ENCODE measurements at places on chromosomes 12 and 14. TPM values are rescaled to one million over a fixed set of nuclear protein-coding genes. Genes with fewer than 3 reads are reported as not detected.

DNA sequence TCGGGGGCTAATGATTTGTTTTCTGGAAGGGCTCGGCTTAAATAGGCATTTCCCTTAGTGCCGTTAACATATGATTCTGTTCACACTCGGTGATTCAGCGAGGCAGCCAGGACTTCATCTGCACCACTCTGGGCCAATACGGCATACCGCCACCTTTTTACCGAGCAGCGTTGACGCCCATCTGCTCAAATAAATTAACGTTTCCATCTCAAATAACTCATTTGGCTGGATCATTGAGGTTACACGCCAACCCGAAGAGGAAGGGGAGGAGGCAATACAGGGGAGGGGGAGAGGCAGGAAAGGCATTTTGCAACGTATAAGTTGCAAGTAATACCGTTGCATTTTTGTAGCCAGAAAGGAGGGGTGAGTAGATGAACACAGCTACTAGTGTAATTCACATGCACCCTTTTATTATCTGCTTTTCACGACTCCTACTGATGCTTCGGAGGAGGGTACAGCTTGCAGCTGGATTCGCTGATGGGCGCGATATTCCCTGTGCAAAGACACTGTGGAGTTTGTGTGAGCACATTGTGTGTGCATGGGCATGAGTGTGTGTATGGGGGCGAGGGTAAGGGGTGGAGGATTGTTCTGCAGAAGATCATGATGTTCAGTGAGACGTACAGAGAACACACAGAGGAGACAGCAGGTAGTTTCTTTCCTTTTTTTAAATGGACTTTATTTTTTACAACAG, 45.9 kb downstream of the MAP1LC3B2 start:
- H3K27me3 ChIP-seq: no peaks in the 10 kb centered on the region
- H3K27ac ChIP-seq: no peak overlapping the region
- H3K4me3 ChIP-seq: no peak overlapping the region
- H3K4me1 ChIP-seq: peaks cover 15% of the 10 kb centered on the region

DNA sequence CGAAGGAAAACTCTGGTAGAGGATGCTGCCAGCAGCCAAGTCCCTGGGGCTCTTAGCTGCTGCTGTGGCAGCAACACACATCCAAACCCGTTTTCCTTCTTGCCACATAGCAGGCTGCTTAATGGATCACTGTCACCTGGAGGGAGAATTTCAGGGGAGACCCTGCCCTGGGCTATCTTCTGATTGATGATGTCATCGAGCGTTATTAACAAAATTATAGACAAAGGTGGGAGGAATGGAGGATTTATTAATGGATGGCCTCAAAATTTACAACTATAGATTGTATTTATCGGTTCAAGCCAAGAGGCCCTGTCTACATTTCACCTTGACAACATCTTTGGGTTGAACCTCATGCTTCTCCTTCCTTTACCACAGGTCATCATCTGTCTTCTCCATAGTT, 120.8 kb upstream of the PZP start:
- no peak for DNase-seq
- H3K36me3 ChIP-seq: no peaks in the 10 kb centered on the region
- H3K4me1 ChIP-seq: no peaks in the 10 kb centered on the region
- H3K4me3 ChIP-seq: no peak overlapping the region
- no peak overlapping the region for H3K27ac ChIP-seq

DNA sequence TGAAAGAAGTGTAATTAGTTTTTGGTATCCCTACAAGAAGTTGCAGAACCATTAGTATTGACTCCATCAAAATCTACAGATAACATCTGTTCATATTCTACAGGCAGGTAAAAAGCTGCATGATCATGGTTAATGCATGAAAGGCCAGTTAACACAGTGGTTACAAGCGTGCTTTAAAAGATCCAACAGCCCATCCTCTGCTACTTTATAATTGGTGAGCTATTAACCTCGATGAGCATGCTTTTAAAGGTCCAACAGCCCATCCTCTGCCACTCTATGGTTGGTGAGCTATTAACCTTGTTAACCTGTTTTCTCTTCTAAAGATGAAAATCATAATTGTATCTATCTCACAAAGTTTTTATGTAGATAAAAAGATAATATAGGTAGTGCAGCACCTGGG, 289.3 kb downstream of the DUSP6 start:
- no peak for DNase-seq
- no peaks in the 10 kb centered on the region for H3K36me3 ChIP-seq

Gene OR4L1
- not detected for total RNA-seq

GRCh38 chr12:109581856-109582255, 8.3 kb downstream of the MVK start:
- no peaks in the 10 kb centered on the region for H3K27me3 ChIP-seq
- H3K27ac ChIP-seq: peak overlapping the region; percentile 48
- no peak for DNase-seq
- no peak overlapping the region for H3K4me3 ChIP-seq
- H3K36me3 ChIP-seq: 0 out of 2 replicates have a peak, but pooled peaks cover 9% of the 10 kb centered on the region

- no peak for DNase-seq
- H3K27me3 ChIP-seq: peaks cover 28% of the 10 kb centered on the region
- no peaks in the 10 kb centered on the region for H3K36me3 ChIP-seq
- no peak overlapping the region for H3K4me3 ChIP-seq
- no peaks in the 10 kb centered on the region for H3K4me1 ChIP-seq
Measured at GRCh38 chr12:112792743-112793142, 1.2 kb downstream of the RPH3A start.

Gene RASSF9
- total RNA-seq: not detected

DNA sequence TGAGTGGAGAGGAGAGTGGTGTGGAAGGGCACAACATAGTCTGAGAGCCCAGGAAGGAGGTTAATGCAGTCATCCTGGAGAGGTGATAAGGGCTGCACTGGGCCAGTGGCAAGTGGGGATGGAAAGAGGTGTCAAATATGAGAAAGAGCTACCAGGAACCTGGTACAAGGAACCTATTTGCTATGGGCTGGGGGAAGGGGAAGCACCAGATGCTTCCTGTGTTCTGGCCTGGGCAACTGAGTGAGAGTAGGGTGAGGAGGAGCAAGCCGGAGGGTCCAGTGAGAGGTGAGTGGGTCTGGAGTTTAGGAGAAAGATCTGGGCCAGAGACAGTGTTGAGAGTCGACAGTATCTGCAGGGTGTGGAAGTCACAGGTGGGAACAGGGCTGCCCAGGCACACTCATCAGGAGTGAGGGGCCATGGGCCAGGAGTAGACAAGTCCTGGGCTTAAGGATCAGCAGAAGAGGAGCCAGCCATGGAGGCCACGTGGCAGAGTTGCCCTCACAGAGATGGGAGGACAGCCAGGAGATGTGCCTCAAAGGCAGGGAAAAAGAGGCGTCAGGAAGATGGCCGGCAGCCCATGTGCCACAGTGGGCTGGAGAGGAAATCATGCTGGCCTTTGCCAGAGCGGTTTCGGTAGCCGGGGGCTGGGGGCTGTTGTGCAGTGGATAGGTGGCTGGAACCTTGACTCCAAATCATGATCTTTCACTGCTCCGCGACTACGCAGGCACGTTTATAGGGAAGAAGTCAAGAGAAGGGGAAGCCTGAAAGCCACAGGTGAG, 2.9 kb upstream of the AQP6 start:
- H3K4me1 ChIP-seq: peaks cover 16% of the 10 kb centered on the region
- H3K27me3 ChIP-seq: 0 out of 2 replicates have a peak, but pooled peaks cover 5% of the 10 kb centered on the region
- no peak overlapping the region for H3K4me3 ChIP-seq
- no peak overlapping the region for H3K27ac ChIP-seq
- no peaks in the 10 kb centered on the region for H3K36me3 ChIP-seq

DNA sequence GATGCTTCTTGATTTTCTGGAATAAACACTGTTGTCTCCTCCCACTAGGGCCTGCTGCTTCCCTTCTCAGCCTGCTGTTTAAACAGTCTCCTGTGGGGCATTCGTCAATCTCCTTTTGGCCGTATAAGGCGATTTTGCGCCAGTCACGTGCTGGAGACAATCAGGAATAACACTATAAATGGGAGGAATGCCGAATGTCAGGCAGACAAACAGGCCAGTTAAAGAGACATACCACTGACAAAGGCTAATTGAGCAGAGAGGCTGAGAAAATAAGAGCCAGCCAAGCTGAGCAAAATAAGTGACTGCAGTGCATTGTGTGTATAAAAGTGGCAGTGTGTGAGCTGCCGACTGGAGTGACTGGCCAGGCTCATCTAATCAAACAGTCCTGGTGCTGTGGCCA, 23.3 kb downstream of the DMAC2L start:
- no peaks in the 10 kb centered on the region for H3K4me1 ChIP-seq
- H3K4me3 ChIP-seq: no peak overlapping the region
- no peak for DNase-seq
- H3K27me3 ChIP-seq: no peaks in the 10 kb centered on the region
- H3K36me3 ChIP-seq: no peaks in the 10 kb centered on the region
- no peak overlapping the region for H3K27ac ChIP-seq

DNA sequence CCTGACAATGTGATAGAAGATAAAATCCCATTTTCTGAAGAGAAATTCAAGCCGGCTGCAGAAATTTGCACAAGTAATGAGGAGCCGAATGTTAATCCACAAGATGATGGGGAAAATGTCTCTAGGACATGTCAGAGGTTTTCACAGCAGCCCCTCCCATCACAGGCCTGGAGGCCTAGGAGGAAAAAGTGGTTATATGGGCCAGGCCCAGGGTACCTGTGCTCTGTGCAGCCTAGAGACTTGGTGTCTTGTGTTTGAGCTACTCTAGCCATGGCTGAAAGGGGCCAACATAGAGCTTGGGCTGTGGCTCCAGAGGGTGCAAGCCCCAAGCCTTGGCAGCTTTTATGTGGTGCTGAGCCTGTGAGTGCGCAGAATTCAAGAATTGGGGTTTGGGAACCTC, 7.4 kb downstream of the LACRT start:
- no peaks in the 10 kb centered on the region for H3K36me3 ChIP-seq
- no peak overlapping the region for H3K27ac ChIP-seq
- H3K4me1 ChIP-seq: no peaks in the 10 kb centered on the region
- DNase-seq: no peak

Gene ASCL1
- total RNA-seq: not detected

DNA sequence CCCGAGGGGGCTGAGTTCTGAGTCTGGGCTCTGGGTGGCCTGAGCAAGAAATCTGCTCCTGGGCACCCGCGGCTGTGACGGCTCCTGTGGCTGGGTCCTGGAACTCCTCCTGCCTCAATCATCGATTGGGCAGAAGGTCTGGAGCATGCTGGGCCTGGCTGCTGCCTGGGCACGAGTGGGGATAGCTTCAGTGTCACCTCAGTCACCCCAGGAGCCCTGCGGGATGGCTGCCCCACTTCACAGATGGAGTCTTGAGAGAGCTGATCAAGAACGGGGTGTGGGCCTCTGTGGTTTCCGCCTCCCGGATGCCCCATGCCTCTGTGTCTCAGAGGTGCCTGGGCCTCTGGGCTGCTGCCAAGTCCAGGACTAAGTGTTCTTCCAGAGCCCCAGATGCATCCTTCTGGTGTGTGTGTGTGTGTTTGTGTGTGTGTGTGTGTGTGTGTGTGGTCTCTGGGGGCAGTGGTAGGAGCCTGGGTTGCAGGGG, 185.6 kb upstream of the C14orf180 start:
- no peaks in the 10 kb centered on the region for H3K36me3 ChIP-seq
- H3K27ac ChIP-seq: no peak overlapping the region
- no peak overlapping the region for H3K4me3 ChIP-seq
- peaks cover 5% of the 10 kb centered on the region for H3K27me3 ChIP-seq
- no peaks in the 10 kb centered on the region for H3K4me1 ChIP-seq

- no peaks in the 10 kb centered on the region for H3K27me3 ChIP-seq
- no peak overlapping the region for H3K27ac ChIP-seq
- H3K4me1 ChIP-seq: no peaks in the 10 kb centered on the region
- no peak for DNase-seq
- no peak overlapping the region for H3K4me3 ChIP-seq
- no peaks in the 10 kb centered on the region for H3K36me3 ChIP-seq
Measured at GRCh38 chr12:25840678-25841465, 117.6 kb upstream of the RASSF8 start.

GRCh38 chr12:68794653-68795251, 13.2 kb upstream of the MDM2 start:
- DNase-seq: no peak
- no peaks in the 10 kb centered on the region for H3K27me3 ChIP-seq
- no peak overlapping the region for H3K4me3 ChIP-seq
- no peak overlapping the region for H3K27ac ChIP-seq
- peaks cover 37% of the 10 kb centered on the region for H3K4me1 ChIP-seq

Gene AQP2
- total RNA-seq: not detected

GRCh38 chr14:93788543-93789227, 400 bp upstream of the PRIMA1 start:
- H3K4me1 ChIP-seq: peaks cover 15% of the 10 kb centered on the region
- DNase-seq: no peak
- H3K4me3 ChIP-seq: peak overlapping the region; percentile 39
- no peaks in the 10 kb centered on the region for H3K27me3 ChIP-seq

Gene PELI2
- total RNA-seq: 2.0 TPM

Gene C14orf180
- not detected for total RNA-seq

DNA sequence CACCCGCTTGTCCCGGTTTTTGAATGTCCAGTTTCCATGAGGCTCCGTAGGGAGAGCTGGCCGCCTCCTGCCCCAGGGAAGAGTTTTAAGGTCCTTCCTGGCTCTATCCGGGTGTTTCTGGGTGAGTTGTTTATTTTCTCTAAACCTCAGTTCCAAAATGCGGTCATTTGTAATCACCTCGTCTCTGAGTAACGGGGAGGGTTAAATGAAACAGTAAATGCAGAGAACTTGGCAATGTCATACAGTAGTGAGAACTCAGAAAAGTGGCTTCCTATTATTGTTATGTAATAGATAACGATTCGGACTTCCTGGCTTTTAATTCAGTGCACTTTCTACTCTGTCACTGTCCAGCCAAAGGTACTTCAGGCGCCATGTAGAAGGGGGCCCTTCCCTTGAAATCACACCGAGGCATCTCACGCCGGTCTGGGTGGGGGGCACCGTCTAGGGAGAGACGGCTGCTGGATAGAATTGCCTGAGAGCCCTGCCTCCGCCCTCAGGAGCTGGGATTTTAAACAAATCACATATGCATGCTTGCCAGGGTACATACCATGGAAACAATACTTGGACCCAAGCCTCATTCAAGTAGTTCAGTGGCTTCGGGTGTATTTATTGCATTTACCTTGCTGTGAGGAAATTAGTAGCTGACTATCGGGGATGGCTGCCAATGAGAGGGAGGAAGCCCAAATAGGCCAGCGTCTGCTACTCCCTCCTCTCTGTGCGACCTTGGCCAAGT, 26.4 kb downstream of the NOS1 start:
- H3K36me3 ChIP-seq: no peaks in the 10 kb centered on the region
- H3K27me3 ChIP-seq: peaks cover 42% of the 10 kb centered on the region
- H3K4me1 ChIP-seq: no peaks in the 10 kb centered on the region
- H3K4me3 ChIP-seq: no peak overlapping the region
- no peak overlapping the region for H3K27ac ChIP-seq

- no peak overlapping the region for H3K4me3 ChIP-seq
- no peak overlapping the region for H3K27ac ChIP-seq
- H3K36me3 ChIP-seq: no peaks in the 10 kb centered on the region
- no peaks in the 10 kb centered on the region for H3K4me1 ChIP-seq
- 0 out of 2 replicates have a peak, but pooled peaks cover 3% of the 10 kb centered on the region for H3K27me3 ChIP-seq
Measured at GRCh38 chr12:80977346-80977745, 39.6 kb upstream of the LIN7A start.

GRCh38 chr12:72499244-72499643, 227.1 kb downstream of the TRHDE start:
- no peaks in the 10 kb centered on the region for H3K27me3 ChIP-seq
- H3K27ac ChIP-seq: no peak overlapping the region
- DNase-seq: no peak
- no peak overlapping the region for H3K4me3 ChIP-seq
- no peaks in the 10 kb centered on the region for H3K4me1 ChIP-seq

Gene AMDHD1
- total RNA-seq: 3.0 TPM

Measured in HCT116 (cell line).